ENCODE measurements at places on chromosomes 11 and 22. TPM values are rescaled to one million over a fixed set of nuclear protein-coding genes. Genes with fewer than 3 reads are reported as not detected.

Gene NLRP14
- not detected for total RNA-seq

Gene OR6T1
- total RNA-seq: not detected

Gene ANO5
- total RNA-seq: under 0.01 TPM

Gene MUC5AC
- not detected for total RNA-seq

Gene EPS8L2
- 1.9 TPM for total RNA-seq

Gene CLP1
- 20.9 TPM for total RNA-seq

All from dermis lymphatic vessel endothelial cell (primary cell).